ENCODE measurements at places on chromosomes 5 and 9.

GRCh38 chr9:95570646-95571045 lies 53.9 kb upstream of the PTCH1 start:
- DNase-seq = no peak

DNA sequence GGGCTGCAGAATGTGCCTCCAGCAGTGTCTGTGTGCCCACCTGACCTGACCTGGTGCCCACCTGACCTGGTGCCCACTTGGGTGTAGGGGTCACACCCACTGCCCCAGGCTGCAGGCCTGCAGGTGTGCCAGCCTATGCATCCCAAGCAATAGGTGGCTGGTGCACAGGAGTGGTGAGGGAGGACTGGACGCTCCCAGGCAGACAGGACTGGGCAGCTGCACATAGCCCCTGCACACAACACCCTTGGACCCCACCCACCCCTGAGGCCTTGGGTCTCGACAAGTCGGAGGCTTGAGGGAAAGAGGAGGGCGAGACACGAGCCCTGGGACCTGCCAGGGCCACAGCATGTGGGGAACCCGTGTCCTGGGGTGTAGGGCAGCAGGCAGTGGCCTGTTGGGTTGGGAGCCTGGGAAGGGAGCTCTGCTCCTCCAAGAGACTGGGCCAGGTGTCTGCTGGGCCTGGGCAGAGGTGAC lies 10.8 kb upstream of the NRARP start:
- DNase-seq = peak; percentile 31

DNA sequence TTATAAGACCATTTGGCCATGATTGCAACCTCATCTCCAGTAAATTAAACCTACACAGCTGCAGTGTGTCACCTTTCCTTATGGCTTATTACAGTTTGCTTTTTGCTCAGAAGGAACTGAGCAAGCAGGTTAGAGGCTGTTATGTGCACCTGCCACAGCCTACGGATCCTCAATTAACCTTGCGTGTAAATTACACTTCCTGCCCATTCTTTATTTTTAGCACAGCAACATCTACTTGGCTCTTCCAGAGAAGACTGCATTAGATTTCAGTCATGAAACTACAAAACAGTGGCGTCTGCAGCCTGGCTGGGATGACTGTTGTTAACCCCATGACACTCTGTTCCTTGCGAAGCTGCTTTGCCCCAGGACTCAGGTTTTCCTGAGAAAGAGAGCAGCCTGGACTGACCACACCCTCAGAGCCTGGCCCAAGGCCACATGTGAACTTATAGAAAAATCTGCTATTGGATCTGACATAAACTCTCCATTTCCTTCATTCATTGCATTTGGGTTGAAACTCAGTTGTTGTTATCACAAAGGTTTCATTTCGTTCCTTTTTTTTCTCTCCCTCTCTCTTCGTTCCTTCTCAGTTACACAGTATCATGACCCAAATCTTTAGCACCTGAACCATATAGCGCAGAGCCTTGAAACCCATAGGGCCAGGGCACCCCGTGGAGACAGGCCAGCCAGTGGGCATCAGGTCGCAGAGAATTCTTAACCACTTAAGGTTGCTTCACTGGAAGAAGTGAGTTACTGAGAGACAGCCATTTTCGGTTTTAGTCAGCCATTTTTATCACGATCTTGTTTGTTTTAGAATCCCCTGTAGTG lies 138.6 kb downstream of the PALM2AKAP2 start:
- DNase-seq = no peak

GRCh38 chr5:9544056-9544455 lies 1.8 kb downstream of the SEMA5A start:
- no peak for DNase-seq

DNA sequence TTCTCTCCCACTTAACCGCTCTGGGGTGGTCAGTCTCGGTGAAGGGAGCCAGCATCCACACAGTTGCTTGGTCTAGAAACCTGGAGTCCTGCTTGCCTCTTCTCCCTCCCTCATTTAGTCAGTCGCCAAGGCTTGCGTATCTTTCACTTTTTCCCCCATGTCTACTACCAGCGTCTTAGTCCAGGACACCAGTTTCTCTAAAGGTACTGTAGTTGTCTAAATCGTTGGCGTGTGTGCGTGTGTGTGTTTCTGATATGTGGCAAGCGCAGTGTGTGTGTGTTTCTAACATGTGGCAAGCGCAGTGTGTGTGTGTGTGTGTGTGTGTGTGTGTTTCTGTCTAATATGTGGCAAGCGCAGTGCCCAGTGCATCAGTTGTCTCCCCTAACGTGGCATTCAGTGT lies 641 bp downstream of the ATP6V1G1 start:
- no peak for DNase-seq
